ENCODE measurements at places on chromosomes 3 and 15.

- no peak for DNase-seq
These were observed 23.0 kb downstream of the NOX5 start for GRCh38 chr15:69037482-69037881.

DNA sequence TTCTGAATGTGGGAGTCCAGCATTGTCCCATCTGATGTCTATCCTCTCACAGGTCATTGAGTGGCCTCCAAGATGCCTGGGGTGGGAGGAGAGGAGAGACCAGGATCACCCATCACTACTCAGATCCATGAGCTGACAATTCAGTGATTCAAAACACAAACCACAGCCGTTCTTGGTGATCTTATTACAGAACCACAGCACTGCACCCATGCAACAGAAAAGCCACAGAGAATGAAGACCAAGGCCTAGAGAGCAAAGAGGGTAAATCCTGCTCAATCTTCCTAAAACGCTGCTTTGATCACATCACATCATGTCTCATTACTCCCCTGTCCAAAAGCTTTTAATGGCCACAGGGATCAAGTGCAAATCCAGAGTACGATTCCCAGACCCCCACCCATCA is 23.5 kb downstream of the ANP32A start:
- no peak for DNase-seq

DNA sequence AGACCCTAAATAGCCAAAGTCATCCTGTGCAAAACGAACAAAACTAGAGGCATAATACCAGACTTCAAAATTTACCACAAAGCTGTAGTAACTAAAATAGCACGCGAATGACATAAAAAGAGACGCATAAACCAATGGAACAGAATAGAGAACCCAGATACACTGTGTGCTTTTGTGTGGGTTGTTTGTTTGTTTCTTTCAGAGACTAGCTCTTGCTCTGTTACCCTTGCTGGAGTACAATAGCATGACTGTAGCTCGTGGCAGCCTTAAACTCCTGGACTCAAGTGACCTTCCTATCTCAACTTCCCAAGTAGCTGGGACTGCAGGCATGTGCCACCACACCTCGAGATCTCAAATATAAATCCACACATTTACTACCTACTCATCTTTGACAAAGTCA is 1314.6 kb upstream of the GBE1 start:
- DNase-seq, result no peak

- DNase-seq, result no peak
These were observed 23.3 kb upstream of the NFKBIZ start for GRCh38 chr3:101825904-101826445.

- DNase-seq, result no peak
These were observed 5.6 kb downstream of the CLSTN2 start for GRCh38 chr3:139940622-139941021.

DNA sequence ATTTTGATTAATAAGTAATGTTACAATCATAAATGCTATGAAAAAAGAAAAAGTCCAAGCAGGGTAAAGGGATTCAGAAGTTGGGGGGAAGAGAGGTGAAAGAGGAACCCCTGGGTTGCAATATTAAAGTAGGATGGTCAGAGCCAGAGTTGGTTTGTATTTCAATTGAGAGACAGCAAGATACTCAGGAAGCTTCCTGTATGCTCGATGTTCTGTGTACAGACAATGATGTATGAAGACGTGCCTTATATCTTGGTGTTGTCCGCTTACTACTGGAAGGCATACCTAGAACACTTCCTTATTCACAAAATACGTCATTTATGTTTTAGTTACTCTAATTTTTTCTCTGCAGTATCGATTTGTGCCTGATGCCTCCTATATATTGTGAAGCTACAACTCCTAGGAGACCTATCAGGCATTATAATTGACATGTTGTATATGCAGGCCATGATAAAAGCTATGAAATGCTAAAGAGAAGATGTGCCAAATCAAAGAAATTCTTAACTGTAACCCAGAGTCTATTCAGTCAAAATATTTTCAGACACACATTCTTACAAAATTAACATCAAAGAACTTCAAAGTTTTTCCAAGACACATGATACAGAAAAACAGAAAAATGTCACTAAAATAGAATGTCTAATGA is 87.5 kb downstream of the TBL1XR1 start:
- no peak for DNase-seq

- DNase-seq, result no peak
These were observed 514 bp downstream of the PLS1 start for GRCh38 chr3:142596726-142597088.

GRCh38 chr15:71807691-71808091 is 2.7 kb upstream of the NR2E3 start:
- DNase-seq, result no peak

DNA sequence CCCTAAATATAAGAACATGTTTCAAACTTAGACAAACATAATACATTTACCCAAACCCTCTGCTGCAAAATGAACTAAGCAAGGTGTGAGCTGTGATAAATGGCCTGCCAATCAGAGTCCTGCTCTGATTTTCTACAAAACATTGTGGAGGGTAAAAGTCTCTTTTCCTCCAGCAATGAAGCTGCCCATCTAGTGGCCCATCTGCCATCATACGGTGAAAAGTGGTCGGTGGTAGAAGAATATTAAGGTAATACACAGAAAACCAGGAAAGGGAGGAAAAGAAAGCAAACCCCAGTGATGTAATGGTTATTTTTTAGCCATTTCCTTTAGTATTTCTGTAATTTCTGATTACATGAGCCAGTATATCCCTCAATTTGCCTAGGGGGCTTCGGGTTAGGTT is 838.1 kb downstream of the TBL1XR1 start:
- no peak for DNase-seq

DNA sequence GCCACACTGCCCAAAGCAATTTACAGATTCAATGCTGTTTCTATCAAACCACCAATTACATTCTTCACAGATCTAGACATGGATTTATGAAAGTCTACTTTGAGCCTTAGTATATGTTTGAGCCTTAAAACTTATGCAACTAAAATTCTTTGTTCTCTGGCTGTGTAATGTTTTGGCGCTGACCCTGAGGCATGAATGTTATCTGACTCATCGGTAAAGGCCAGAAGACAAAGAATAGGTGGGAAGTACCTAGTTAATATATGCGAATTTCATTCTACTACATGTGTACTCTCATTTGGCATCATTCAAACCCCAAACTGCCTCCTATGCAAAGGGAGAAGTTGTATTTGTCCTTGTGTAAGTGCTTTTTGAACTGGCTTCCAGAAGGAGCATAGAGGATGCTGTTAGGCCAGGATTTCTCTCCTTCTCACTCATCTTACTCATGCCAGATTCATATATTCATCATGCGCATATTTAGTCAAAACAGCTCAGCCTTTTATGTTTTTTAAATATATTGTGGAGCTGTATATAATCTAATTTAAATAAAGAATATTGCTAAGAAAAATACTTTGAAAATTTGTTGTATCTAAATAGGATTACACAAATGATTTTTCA is 204.2 kb downstream of the NFKBIZ start:
- DNase-seq, result no peak

GRCh38 chr15:46456456-46456855 is 821.6 kb downstream of the SQOR start:
- no peak for DNase-seq

GRCh38 chr3:192848371-192849233 is 69.1 kb downstream of the MB21D2 start:
- no peak for DNase-seq

GRCh38 chr15:50066202-50066601 is 52.8 kb downstream of the ATP8B4 start:
- no peak for DNase-seq

DNA sequence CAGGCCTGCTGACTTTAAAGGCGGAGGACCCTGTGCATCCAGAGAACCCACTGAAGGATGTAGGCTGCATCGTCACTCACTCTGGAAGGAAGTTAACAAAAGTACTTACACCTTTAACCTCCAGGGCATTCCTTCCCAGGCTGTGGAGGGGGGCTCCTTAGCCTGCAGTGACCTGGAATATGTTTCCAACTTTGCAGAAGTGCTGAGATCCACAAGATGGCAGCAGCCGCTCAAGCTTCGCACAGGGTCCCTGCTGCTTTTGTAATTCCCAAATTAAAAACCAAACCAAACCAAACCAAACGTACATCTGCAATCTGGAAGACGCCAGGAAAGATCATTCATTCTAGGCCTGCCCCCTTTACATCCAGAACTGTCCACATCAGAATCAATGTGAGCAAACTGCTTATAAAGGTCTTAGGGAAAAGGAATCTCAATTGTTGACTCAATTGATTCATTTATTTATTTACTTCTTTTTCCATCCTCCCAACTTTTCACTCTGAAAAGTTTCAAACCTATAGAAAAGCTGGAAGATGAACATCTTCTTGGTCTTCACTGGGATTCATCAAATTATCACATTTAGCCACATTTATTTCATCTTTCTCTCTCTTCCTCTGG is 70.5 kb upstream of the KLHL25 start:
- peak; percentile 81 for DNase-seq

- no peak for DNase-seq
These were observed 1.1 kb downstream of the FANCD2OS start for GRCh38 chr3:10106919-10107318.

DNA sequence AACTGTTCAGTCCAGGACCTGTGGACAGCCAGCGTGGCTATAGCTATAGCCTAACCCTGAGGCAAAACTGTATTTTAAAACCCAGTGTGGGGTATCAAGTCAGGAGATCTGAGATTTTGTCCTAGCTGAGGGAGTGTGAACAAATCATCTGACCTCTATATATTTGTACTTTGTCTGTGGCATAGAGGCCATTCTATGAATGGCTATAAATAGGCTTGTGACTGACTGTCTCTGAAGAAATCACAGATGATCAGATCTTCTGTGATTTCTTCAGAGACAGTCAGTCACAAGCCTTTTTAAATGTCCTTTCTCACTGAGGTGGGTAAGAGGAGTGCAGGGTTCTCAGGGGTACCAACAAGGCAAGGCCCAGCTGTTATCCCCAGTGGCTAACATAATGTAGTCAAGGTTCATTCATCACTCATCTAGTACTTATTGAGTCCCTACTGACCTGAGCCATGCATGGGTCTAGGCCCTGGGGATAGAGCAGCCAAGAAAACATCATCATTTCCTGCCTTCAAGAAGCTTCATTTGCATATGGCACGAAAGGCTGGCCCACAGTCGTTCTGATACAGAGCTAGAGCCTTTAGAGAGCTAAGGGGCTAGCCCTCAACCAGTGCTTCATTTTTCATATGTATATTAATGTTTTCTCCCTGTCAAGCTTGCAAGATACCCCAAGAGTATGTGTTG is 53.3 kb downstream of the TIPARP start:
- DNase-seq, result no peak

- no peak for DNase-seq
These were observed 137.7 kb downstream of the CHSY1 start for GRCh38 chr15:101114166-101114565.

GRCh38 chr3:105598042-105598796 is 231.5 kb downstream of the ALCAM start:
- DNase-seq, result no peak

- peak; percentile 61 for DNase-seq
These were observed 230.4 kb upstream of the CHRM5 start for GRCh38 chr15:33737687-33738601.

GRCh38 chr3:120276767-120277166 is 8.3 kb downstream of the GPR156 start:
- no peak for DNase-seq

- DNase-seq, result no peak
These were observed 497.2 kb downstream of the IGSF11 start for GRCh38 chr3:118537454-118537853.

DNA sequence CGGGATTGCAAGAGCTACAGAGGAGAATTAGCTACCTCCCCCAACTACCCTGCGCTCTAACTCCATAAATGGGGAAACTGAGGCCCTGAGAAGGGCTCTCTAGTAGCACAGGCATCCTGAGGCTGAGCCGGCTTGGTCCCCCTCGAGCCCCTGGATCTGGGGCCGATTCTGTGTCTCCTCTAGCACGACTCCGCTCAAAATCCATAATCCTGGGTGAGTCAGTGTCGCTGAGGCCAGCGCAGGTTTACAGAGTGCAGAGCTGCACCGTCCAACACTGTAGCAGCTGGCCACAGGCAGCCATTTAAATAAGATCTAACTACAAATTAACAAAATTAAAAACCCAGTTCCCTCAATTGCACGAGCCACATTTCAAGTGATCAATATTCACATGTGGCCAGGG is 10.8 kb downstream of the GATA2 start:
- no peak for DNase-seq

DNA sequence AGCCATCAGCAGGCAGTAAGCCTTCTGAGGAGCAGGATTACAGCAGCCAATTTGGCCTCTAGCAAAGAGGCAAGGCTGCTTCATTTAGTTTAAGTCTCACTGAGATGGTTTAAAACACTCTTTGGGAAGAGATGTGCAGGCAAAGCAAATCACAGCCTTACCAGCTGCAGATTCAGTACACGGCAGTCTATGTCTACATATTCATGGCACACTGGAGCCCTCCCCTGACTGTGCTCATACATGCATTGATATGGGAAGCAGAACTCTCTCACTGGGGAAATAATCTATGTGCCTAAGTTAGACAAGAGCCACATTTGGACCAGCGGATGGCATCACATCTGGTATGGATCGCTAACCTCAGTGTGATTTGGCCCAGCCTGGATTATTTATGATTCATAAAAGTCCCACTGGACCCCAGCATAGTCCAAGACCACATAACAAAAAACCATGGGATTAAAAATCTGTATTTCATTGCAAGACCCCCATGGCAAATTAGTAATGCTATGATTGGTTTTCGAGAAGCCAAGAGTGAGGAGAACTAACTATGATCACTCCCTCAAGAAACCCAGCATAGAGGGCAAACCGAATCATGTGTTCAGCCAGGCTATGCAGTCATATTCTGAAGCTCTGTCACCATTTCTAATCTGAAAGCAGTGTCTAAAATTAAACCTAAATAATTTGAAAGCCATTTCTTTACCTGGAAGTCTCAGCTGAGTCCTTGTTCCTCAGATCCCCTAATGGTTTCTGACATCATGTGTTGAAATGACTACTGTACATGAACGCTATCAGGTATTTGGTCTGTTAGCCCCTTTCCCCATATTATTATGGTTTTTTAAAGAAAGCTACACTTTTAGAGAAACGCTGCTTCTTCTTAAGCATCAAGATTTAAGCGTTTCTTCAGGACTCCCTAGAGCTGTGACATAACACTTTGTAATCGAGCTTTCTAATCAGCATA is 1.2 kb downstream of the PRICKLE2 start:
- peak; percentile 36 for DNase-seq

DNA sequence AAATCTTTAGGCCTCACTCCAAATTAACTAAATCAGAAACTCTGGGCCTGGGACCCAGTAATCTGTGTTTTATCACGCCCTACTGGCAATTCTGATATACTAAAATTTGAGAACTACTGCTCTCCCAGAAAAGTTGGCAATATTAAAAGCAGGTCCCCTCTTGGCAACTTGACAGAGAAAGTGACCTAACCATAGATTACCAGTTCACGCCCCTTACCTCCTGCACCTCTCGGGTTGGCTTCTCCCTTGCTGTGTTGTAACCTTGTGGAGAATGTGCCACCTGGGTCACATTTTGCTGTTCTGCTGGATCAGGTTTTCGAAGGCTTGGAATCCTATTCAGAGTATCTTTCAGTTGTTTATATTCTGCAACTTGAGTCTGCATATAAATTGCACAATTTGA is 59.1 kb downstream of the GOLIM4 start:
- no peak for DNase-seq

GRCh38 chr15:60839510-60840211 is 360.7 kb upstream of the ICE2 start:
- no peak for DNase-seq

All from posterior cingulate gyrus (tissue), 11 donors.